ENCODE measurements at places on chromosomes 16 and 17. TPM values are rescaled to one million over a fixed set of nuclear protein-coding genes. Genes with fewer than 3 reads are reported as not detected.
A peak's percentile ranks its signal among the peaks of the same experiment; 100 is the strongest.

DNA sequence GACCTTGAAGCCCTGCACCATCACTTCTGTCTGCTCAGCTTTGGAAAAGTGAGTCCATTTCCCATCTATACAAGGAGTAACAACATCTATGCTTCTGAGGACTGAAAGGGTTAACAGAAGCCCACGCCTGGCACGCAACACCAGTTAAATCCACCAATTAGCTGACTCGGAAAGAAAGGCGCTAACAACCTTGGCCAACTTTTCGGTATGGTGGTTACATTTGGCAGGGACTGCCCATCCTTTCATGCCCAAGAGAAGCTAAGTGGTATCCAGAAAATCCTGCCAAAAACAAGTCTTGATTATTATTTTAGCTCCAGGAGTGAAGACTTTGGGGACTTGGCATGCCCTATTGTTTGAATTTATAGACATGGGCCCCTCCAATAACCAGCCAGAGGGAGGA, 202.3 kb upstream of the RPL38 start:
- no peaks in the 10 kb centered on the region for H3K4me1 ChIP-seq
- H3K27ac ChIP-seq, result no peak overlapping the region
- no peak for DNase-seq
- H3K4me3 ChIP-seq, result no peak overlapping the region
- H3K36me3 ChIP-seq, result no peaks in the 10 kb centered on the region
- H3K27me3 ChIP-seq, result no peaks in the 10 kb centered on the region

DNA sequence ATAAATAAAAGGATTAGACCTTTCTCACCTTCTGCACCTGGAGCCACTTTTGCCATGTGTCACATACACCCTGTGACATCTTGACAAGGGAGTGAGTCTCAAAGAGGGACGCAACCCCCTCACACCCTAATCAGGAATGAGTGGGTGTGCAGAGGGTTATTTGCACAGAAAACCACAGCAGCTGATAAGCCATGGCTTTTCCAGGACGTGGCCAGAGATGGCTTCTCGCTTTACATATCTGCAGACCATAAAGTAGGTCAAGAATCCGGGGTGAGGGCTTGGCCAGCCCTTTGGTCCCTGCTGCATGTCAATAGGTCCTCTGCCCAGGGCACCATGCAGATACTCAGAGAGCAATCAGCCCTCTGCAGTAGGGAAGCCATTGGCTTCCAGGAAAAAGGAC, 2.4 kb upstream of the CD300LF start:
- no peaks in the 10 kb centered on the region for H3K27me3 ChIP-seq
- H3K4me3 ChIP-seq, result no peak overlapping the region
- no peak overlapping the region for H3K27ac ChIP-seq
- no peaks in the 10 kb centered on the region for H3K4me1 ChIP-seq

GRCh38 chr17:41544491-41544892, 16.4 kb upstream of the KRT19 start:
- peak overlapping the region; percentile 60 for H3K27ac ChIP-seq
- H3K4me1 ChIP-seq, result no peaks in the 10 kb centered on the region
- no peak overlapping the region for H3K4me3 ChIP-seq
- DNase-seq, result peak; percentile 76

DNA sequence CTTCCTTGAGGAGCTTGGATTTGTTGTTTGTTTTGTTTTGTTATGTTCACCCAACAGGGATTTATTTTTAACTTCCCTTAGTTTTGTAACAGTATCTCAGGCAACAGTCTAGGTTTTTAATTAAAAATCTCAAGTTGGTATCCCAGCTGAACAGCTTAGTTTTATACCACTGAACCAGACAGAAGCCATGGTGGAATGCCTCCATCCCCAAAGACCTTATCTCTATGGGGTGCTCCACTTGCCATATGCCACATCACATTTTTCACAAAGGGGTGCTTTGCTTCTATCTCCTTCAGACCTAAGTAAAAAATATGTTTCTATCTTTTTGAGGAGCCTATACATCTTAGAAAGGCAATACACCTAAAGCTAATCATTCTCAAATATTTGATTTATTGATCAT, 715.8 kb upstream of the KIF2B start:
- H3K27ac ChIP-seq, result no peak overlapping the region
- H3K4me3 ChIP-seq, result no peak overlapping the region
- no peaks in the 10 kb centered on the region for H3K36me3 ChIP-seq
- DNase-seq, result no peak
- H3K4me1 ChIP-seq, result no peaks in the 10 kb centered on the region
- no peaks in the 10 kb centered on the region for H3K27me3 ChIP-seq

The CIITA gene
- 50.5 TPM for total RNA-seq

- H3K27ac ChIP-seq, result no peak overlapping the region
- DNase-seq, result no peak
- no peaks in the 10 kb centered on the region for H3K27me3 ChIP-seq
These were observed 15.0 kb upstream of the SPACA3 start for GRCh38 chr17:32976605-32977004.

DNA sequence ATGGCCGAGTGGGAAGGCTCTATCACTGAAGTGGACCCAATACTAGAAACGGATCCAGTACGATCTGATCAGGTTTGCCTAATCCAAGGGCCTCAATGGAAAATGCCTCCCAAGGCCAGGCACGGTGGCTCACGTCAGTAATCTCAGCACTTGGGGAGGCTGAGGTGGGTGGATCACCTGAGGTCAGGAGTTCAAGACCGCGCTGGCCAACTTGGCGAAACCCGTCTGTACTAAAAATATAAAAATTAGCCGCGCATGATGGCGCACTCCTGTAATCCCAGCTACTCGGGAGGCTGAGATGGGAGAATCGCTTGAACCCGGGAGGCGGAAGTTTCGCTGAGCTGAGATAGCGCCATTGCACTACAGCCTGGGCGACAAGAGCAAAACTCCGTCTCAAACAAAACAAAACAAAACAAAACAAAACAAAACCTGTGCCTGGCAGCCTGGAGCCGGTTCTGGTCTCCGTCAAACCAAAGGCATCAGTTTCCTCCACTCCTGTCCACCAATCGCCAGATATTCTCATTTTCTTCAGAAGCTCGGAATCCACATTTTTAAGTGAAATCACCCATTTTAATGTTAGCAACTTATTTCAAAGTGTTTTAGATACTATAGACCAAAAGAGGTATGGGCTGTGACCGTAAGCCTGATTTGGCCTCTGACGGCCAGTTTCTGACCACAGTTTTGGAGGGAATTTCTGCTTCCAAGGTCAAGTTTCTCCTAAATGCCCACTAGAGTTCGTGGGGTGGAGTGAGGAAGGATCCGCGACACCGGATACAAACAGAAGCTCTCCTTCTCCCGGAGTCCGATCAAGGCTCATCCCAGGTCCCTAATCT, 664 bp downstream of the NQO1 start:
- peaks cover 19% of the 10 kb centered on the region for H3K4me1 ChIP-seq
- no peaks in the 10 kb centered on the region for H3K27me3 ChIP-seq
- peak overlapping the region; percentile 82 for H3K4me3 ChIP-seq
- DNase-seq, result no peak
- H3K27ac ChIP-seq, result peak overlapping the region; percentile 89
- H3K36me3 ChIP-seq, result no peaks in the 10 kb centered on the region

DNA sequence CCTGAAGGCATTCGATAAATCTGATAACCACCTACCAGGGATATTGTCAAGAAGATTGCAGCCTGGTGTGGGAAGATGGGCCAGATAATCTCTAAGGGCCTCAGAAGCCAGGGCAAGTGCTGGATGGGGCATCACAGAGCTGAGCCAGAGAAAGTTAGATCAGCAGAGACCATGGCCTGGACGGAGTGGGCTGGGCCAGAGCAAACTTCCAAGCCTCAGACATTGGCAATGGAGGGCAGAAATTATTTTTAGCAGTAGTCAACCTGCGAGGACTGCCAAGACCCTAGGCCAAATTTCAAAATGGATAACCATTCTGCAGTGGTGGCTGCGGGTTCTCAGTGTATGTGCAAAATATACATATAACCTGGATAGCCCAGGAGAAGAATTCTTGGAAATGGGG, 18.5 kb downstream of the ERCC4 start:
- H3K27ac ChIP-seq, result no peak overlapping the region
- peaks cover 2% of the 10 kb centered on the region for H3K36me3 ChIP-seq
- no peak overlapping the region for H3K4me3 ChIP-seq
- no peak for DNase-seq
- no peaks in the 10 kb centered on the region for H3K4me1 ChIP-seq

DNA sequence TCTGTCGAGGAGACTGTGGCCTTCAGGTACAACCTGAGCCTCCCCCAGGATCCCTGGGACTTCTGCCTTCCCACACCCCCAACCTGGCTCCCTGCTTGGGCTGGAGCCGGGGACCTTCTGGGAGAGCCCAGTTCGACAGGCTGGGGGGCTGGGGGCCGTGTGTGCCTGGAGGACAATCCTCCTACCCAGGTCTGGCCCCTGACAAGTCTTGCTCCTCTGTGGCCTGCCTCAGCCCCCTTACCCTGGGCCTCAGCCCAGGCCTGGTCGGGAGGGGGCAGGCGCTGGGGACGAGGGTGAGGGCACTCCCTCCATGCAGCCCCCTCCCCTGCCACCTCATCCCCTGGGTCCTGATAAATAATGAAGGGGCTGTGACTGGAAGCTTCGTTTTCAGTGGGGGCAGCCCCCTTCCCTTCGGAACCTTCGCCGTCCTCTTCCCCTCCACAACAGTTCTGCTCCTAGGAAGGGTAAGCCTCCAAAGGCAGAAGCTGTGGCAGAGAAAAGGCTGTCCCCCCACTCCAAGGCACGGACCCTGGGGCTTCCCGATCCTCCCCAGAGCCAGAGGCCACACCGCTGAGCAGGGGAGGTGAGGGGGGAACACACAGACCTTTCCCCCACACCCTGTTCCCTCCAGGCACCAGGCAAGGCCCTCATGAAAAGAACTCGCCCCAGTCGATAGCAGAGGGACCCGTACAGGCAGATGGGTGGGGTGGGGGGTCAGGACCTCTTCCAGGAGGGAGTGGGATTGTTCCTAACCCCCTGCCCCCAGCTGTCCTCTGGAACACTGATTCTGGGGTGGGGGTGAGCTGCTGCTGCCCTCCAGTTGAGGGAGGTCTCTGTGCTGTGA, 5.0 kb upstream of the BAHCC1 start:
- H3K27me3 ChIP-seq, result no peaks in the 10 kb centered on the region
- H3K4me1 ChIP-seq, result peaks cover 46% of the 10 kb centered on the region
- no peaks in the 10 kb centered on the region for H3K36me3 ChIP-seq
- no peak for DNase-seq

DNA sequence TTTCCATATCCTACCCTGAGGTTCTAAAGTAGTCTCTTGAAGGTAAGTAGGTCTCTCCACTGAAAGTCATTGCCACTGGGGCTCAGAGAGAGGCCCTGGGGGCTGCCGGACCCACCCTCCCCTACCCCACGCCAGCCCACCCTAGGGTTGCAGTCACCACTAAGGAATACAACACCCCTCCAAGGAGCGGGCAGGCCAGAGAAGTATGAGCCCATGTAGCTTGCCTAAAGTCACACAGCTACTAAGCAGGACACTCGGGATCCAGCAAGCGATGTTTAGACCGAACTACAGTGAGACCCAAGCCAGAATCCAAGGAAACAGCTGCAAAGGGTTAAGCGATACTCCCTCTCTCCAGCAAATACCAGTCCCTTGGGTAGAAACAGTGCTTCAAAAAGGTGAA, 27.0 kb downstream of the C16orf78 start:
- no peaks in the 10 kb centered on the region for H3K27me3 ChIP-seq
- H3K36me3 ChIP-seq, result no peaks in the 10 kb centered on the region
- no peaks in the 10 kb centered on the region for H3K4me1 ChIP-seq
- no peak overlapping the region for H3K4me3 ChIP-seq

GRCh38 chr17:12627177-12627629, 38.5 kb upstream of the MYOCD start:
- no peak overlapping the region for H3K27ac ChIP-seq
- H3K27me3 ChIP-seq, result no peaks in the 10 kb centered on the region
- DNase-seq, result no peak
- H3K4me3 ChIP-seq, result no peak overlapping the region
- H3K4me1 ChIP-seq, result no peaks in the 10 kb centered on the region

DNA sequence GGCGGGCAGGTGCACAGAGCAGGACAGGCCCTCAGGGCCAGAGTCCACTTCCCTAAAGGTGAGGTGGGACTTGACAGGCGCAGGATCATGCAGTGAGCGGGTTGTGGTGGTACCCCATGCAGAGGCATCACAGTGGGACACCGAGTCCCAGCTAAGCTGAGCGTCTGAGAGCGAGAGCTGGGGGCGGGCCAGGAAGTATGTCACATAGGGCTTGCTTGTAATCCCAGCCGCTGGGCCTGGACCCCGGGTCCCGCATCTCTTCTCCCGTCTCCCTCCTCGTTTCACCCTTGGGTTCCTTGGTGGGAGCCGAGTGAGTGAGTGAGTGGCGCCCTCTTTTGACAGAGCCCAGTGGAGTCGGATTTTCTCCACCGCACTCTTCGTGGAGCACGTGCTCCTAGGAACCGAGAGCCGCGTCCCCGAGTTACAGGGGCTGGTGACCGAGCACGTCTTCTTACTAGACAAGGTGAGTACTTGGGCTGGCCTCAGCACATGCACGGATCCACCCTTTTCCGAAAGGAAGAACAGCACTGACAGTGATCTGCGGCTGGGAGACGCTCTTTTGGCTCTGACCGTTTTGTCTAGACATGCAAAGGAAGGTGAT, 50.8 kb upstream of the ENDOV start:
- no peaks in the 10 kb centered on the region for H3K27me3 ChIP-seq
- no peaks in the 10 kb centered on the region for H3K4me1 ChIP-seq
- H3K4me3 ChIP-seq, result no peak overlapping the region
- H3K27ac ChIP-seq, result no peak overlapping the region
- H3K36me3 ChIP-seq, result peaks cover 4% of the 10 kb centered on the region

DNA sequence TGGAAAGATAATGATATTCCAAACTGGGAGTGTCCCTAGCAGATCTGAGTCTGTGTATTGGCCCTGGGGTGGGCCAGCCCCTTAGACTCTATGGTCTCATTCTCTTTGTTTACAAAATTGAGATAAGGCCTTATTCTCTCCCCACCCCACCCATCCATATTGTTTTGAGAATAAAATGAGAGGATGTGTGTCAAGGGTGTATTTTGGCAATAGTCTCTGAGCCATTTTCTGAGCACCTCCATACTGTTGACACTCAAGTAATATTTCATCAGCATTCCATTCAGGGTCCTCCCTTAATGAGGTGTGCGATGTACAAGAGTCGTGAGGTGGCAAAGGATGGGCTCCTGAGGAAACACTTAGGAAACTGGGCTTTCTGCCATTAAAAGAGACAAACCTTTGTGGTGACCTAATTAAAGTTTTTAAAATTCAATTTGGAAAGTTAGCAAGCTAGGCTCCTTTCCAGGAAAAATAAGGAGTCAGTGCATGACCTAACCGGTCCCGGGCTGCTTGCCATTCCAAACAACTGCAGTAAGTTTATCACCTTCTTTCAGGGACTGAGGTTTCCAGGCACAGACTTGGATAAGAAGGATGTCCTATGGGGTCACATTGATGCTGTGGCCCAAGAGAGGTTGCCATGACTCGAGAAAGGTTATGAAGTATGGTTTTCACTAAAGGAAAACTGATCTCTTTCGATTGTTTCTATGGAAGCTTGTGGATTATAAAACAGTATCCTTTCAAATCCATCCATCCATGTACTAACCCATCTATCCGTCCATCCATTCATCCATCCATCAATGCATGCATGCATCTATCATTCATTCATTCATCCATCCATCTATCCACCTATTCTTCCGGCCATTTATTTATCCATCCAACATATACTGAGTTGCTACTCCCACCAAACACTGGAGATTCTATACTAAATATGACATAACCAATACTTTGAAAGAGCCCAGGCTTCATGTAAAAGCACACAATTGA, 443.3 kb downstream of the UTP18 start:
- H3K4me1 ChIP-seq, result peaks cover 6% of the 10 kb centered on the region
- peak; percentile 31 for DNase-seq
- peak overlapping the region; percentile 49 for H3K27ac ChIP-seq
- H3K4me3 ChIP-seq, result no peak overlapping the region
- H3K36me3 ChIP-seq, result no peaks in the 10 kb centered on the region
- no peaks in the 10 kb centered on the region for H3K27me3 ChIP-seq
